ENCODE measurements at places on chromosomes 5 and 9. TPM values are rescaled to one million over a fixed set of nuclear protein-coding genes. Genes with fewer than 3 reads are reported as not detected.

DNA sequence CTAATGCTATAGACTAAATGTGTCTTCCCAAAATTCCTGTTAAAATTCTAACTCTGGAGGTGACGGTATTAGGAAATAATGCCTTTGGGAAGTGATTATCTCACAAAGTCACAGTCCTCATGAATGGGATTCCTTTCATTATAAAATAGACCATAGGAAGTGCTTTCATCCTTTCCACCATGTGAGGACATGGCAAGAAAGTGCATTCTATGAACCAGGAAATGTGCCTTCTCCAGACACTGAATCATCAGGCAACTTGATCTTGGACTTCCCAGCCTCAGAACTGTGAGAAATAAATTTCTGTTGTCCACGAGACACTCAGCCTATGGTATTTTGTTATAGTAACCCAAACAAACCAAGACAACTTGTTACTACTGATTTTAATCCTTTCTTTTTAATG lies 582.4 kb upstream of the C9orf72 start:
- no peak overlapping the region for H3K4me3 ChIP-seq
- no peaks in the 10 kb centered on the region for H3K4me1 ChIP-seq
- H3K36me3 ChIP-seq, result no peaks in the 10 kb centered on the region
- no peak for DNase-seq
- H3K27ac ChIP-seq, result no peak overlapping the region

DNA sequence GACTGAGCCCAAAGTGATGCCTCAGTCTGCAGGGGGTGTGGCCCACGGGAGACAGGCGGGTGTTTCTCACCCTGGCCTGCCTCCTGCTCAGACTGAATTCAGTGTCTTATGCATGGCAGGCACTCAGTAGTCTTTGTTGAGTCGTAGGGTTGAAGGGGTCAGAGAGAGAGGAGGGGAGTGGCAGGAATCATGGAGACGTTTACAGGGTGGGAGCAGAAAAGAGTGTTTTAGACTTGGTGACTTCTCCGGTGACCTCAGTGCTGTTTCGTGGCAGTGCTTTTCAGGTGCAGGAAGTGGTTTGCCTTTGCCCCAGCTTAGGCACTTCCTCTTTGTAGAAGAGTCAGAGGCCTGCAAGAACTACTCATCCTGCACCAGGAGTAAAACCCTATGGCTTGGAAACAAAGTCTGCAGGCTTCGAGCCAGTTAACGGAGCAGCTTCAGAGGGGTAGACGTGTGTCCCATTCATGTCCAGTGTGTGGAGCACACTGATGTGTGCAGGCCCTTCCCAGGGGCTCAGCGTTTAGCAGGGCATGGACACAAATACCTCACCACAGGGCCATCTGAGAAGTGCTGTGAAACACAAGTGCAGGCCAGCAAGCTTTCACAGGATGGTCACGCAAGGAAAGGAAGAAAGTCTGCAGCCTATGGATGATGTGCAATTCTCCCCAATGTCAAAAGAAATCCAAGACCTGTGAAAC lies 24.5 kb upstream of the SEMA4D start:
- H3K4me3 ChIP-seq, result no peak overlapping the region
- H3K4me1 ChIP-seq, result peaks cover 78% of the 10 kb centered on the region
- no peak overlapping the region for H3K27ac ChIP-seq

DNA sequence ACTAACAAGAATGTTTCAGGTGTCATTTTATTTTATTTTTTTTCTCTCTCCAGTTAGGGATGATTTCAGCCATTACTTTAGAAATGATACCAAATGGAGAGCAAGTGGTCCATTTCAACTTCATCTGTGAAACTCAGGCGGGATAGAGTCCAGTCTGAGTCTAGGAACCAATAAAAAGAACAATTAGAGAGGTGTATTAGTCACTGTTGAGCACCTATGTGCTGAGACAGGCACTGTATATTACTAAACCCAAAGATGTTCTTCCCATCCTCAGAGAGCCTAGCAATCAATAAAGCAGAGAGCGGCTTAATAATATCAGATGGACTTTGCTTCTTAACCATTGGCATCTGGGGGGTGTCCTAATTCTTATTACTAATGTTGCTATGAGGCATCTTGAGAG lies 410.3 kb upstream of the SLC24A2 start:
- no peak for DNase-seq
- no peak overlapping the region for H3K27ac ChIP-seq
- H3K4me1 ChIP-seq, result no peaks in the 10 kb centered on the region
- no peaks in the 10 kb centered on the region for H3K27me3 ChIP-seq
- H3K36me3 ChIP-seq, result no peaks in the 10 kb centered on the region

DNA sequence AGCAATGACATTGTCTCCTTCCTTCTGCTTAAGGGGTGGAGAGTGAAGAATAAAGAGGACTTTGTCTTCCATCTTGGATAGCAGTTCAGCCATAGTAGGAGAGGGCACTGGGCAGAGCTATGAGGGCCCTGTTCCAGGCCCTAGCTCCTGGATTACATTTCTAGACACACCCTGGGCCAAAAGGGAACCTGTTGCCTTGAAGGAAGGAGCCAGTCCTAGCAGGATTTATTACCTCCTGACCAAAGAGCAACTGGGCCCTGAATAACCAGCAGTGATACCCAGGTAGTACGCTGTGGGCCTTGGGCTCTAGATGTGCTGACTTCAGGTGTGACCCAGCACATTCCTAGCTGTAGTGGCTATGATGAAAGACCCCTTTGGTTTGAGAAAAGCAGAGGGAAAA lies 95.8 kb downstream of the RMI1 start:
- H3K36me3 ChIP-seq, result no peaks in the 10 kb centered on the region
- H3K27me3 ChIP-seq, result no peaks in the 10 kb centered on the region

DNA sequence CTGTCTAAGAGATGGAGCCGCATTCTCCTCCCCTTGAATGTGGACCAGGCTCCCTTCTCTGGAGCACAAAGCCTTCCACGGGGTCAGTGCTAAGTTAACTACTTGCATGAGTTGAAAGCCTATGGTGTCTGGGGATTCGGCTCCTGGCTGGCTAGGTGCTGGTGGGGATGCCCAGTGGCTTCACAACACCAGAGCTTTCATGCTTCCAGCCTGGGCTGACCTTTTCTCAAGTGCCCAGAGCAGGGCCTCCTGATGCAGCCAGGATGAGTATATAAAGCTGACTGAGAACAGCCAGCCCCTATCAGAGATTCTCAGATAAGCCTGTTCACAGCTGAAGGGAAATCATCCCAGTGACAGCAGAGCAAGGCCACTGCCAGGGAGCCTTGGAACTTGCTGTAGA lies 11.8 kb downstream of the GALNT12 start:
- no peak overlapping the region for H3K4me3 ChIP-seq
- H3K27ac ChIP-seq, result no peak overlapping the region
- no peaks in the 10 kb centered on the region for H3K4me1 ChIP-seq

GRCh38 chr5:150734579-150735384 lies 24.0 kb downstream of the DCTN4 start:
- H3K36me3 ChIP-seq, result peaks cover 48% of the 10 kb centered on the region
- DNase-seq, result no peak
- H3K4me3 ChIP-seq, result no peak overlapping the region
- peak overlapping the region; percentile 42 for H3K27ac ChIP-seq
- no peaks in the 10 kb centered on the region for H3K27me3 ChIP-seq
- H3K4me1 ChIP-seq, result peaks cover 44% of the 10 kb centered on the region

- no peak overlapping the region for H3K27ac ChIP-seq
- no peak overlapping the region for H3K4me3 ChIP-seq
- no peak for DNase-seq
Measured at GRCh38 chr9:69400470-69400869, 75.5 kb downstream of the ENTREP1 start.

GRCh38 chr5:68443091-68443490 lies 227.5 kb downstream of the PIK3R1 start:
- no peak for DNase-seq
- H3K27me3 ChIP-seq, result no peaks in the 10 kb centered on the region
- no peak overlapping the region for H3K4me3 ChIP-seq
- H3K36me3 ChIP-seq, result no peaks in the 10 kb centered on the region

DNA sequence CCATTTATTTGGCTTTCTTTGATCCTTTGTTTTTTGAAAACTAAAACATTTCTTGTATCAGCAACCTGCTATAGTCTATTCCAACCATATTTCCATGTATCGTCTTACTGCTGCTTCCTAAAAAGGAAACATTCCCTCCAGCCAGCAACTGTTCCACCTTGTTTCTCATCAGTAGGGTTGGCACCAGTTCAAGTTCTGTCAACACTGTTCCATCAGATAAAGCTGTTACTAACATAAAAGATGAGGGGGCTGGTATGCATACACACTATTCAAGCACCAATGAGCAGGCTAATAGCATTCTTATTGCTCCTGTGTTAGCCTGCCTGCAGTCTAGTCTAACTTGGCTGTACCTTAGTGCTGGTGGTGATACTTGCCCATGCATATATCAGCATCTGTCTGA lies 178.3 kb downstream of the CWC27 start:
- no peaks in the 10 kb centered on the region for H3K4me1 ChIP-seq
- no peak overlapping the region for H3K27ac ChIP-seq
- no peak overlapping the region for H3K4me3 ChIP-seq
- H3K36me3 ChIP-seq, result no peaks in the 10 kb centered on the region

DNA sequence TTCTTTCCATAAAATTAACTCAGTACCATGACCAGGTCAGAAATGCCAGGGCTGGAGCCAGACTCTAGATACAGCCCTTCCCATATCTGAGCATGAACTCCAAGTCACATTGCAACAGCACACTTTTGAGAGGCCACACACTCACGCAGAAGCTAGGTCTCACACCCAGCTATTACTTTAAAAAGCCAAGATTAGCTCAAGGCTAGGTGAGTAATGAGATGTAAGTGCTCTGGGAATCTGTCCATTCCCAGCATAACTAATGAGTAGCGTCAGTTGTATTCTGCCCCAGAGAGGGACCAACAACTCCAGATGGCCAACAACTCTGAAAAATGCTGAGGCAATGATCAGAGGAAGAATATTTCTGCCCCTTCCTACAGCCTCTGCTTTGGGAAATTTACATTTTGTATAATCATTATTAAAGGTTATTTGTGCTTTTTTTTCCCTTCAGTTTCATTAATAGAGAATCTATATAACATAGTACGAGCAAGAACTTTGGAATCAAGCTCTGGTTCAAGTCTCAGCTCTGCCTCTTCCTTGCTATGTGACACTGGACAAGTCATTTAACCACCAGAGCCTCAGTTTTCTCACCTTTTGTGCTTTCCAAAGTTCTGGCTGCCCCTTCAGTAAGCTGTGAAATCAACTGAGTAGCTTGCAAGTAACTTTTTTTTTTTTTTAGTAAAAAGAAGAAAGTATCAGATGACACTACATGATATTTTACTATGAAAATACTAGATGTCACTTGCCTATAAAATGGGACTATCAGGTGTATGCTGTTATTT lies 118.3 kb downstream of the NR6A1 start:
- peak; percentile 56 for DNase-seq
- peak overlapping the region; percentile 1 for H3K27ac ChIP-seq
- no peaks in the 10 kb centered on the region for H3K4me1 ChIP-seq
- no peaks in the 10 kb centered on the region for H3K36me3 ChIP-seq
- H3K27me3 ChIP-seq, result no peaks in the 10 kb centered on the region

DNA sequence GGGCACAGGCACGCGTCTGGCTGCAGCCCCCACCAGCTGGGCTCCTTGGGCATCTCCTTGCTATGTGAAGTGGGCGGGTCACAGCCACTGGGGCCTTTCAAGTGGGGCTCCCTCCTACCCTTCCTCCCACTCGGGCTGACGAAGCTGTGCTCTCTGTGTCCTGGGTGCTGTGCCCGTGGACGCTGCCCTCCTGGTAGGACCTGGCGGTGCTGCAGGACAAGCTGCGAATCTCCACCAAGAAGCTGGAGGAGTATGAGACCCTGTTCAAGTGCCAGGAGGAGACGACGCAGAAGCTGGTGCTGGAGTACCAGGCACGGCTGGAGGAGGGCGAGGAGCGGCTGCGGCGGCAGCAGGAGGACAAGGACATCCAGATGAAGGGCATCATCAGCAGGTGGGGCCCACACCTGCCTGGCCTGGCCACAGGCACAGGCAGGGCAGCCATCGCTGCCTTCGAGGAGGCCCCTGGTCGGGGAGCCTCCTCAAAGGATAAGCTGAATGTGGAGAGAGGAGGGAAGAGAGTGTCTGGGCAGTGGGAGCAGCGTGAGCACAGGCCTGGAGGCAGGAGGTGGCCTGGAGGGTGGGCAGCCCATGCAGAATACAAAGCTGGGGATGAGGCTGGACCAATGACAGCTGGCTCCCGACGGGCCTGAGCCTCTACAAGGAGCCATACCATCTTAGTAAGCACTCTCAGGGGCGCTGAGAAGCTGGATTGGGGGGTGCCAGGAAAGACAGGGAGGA lies 124.7 kb downstream of the DAB2IP start:
- H3K4me3 ChIP-seq, result no peak overlapping the region
- DNase-seq, result peak; percentile 71
- no peaks in the 10 kb centered on the region for H3K27me3 ChIP-seq

DNA sequence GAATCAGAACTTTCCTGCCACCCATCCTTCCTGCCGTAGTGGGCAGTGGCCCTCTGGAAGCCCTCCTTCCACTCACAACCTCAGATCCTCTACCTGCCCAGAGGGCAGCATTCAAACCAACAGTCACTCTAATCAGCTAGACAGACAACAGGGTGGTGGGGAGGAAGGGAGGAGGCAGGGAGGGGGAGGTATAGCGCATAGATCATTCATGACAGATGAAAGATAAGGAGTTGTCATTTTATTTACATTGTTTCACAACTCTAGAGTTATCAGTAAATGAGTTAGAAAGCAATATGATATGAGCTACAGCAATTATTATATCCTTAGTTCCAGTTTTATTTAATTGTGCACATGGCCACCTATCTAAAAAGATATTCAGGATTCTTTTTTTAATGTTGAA lies 852 bp downstream of the IL9 start:
- DNase-seq, result no peak
- H3K27ac ChIP-seq, result no peak overlapping the region
- no peaks in the 10 kb centered on the region for H3K36me3 ChIP-seq
- no peak overlapping the region for H3K4me3 ChIP-seq
- H3K27me3 ChIP-seq, result peaks cover 5% of the 10 kb centered on the region

DNA sequence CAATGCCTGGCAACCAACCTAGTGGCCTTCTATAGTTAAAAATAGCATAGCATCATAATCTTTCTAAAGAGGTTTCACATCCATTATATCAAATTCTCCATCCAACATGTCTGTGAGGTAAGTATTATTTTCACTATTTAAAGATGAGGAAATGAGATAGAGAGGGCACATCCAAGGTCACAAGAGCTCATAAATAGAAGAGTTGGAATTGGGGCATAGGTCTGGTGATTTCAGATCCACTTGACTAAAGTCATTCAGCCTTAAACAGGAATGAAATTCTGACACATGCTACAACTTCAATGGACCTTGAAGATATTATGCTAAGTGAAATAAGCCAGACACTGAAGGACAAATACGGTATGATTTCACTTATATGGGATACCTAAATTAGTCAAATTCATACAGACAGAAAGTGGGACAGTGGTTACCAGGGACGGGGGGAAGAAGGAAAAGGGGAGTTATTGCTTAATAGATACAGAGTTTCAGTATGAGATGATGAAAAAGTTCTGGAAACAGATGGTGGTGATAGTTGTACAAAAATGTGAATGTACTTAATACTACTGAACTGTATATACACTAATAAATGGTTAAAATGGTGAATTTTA lies 259.6 kb upstream of the NR4A3 start:
- H3K27ac ChIP-seq, result no peak overlapping the region
- no peaks in the 10 kb centered on the region for H3K27me3 ChIP-seq
- no peaks in the 10 kb centered on the region for H3K4me1 ChIP-seq
- no peaks in the 10 kb centered on the region for H3K36me3 ChIP-seq

The TSSK1B gene
- total RNA-seq, result 0.23 TPM

The ACOT12 gene
- not detected for total RNA-seq

The UBTD2 gene
- total RNA-seq, result 16.2 TPM

The DMRTA1 gene
- total RNA-seq, result 3.2 TPM

The SLC46A2 gene
- 7.0 TPM for total RNA-seq

The CNTNAP3B gene
- total RNA-seq, result 10.9 TPM

The OCLN gene
- 124 TPM for total RNA-seq
